NCI-H2081 treated with DMSO at 0.1 percent for 48 hours (cell line): ENCODE measurements at places on chromosomes 12 and 14.

DNA sequence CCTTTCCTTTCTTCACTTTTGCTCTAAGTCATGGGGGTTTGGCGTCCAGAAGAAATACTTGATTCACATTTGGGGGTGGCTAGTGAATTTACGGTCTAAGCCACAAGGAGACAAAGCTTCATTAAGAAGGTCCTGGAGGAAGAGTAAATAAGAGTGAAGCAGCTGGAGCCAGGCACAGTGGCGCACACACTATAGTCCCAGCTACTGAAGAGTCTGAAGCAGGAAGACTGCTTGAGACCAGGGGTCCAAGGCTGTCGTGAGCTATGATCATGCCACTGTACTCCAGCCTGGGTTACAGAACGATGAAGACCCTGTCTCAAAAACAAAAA, 23.3 kb downstream of the ACTN1 start:
- DNase-seq = no peak

DNA sequence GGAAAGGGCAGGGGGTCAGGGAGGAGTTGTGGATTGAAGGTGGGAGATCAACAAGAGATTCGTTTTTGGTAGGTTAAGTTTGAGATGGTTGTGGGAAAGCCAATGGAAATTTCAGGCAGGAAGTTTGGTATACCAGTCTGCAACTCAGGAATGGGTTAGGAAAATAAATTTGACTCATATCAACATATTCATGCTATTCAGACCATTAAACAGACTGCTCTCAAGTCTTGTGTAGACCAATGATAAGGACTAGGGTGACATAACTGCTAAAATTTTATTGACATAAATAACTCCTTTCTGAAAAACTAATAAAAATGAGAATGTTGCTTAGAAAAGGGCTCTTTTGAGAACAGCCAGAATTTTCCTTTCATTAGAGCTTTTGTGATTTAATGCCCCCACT, 60.0 kb downstream of the PLEKHA5 start:
- DNase-seq = no peak

DNA sequence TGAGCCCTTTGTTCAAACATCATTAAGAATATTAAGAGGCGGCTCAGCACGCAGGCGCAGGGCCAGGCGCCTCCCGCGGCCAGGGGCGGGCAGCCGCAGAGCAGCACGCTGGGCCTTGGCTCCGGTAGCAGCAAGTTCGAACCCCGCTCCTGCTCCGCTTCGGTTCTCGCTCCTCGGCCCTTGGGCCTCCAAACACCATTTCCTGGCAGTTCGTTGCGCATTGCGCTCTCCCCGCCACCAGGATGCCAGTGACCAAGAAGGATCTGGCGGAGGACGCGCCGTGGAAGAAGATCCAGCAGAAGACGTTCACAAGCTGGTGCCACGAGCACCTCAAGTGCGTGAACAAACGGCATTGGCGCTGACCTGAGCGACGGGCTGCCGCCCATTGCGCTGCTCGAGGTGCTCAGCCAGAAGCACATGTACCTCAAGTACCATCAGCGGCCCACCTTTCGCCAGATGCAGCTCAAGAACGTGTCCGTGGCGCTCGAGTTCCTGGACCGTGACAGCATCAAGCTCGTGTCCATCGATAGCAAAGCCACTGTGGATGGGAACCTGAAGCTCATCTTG, 6.9 kb upstream of the ACVRL1 start:
- no peak for DNase-seq

DNA sequence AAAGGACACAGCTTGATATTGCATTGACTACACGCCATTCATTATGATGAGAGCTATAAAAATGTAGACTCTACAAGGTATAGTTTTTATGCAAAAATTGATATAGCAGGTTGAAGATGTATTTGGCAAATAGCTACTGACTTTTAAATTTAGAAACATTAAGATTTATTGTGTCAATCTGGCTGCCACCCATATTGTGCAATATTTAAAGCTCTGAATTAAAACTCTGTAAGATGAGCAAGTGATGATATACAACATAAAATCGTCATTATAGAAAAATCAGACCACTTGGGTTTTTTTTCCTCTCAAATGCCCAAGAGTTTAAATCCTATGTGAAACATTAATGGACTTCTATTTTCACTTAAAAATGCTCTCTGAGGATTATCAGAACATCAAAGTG, 36.8 kb upstream of the E2F7 start:
- no peak for DNase-seq

GRCh38 chr12:56122637-56123036, 4.6 kb downstream of the ZC3H10 start:
- DNase-seq = no peak

DNA sequence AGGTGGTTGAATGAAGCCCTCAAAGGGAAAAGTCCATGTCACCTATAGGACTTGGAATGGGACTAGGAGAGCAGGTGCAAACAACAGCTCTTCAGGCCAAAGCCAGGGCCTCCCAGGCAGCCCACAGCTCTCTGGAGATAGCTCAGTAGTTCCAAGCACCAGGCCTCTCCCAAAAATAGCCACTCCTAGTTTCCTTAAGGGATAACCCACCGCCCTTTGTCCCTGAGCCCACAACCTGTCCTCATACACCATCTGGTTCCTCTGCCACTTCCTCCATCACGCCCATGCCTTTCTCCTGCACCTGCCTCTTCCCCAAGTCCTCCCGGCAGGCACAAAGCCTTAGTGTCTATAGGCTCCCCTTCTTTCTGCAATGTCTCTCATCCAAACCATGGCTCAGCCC, 2.1 kb downstream of the RAB15 start:
- DNase-seq = no peak

- DNase-seq = no peak
Measured at GRCh38 chr12:75854681-75855309, 176.8 kb downstream of the PHLDA1 start.
